ENCODE measurements at places on chromosomes 3 and 15.

GRCh38 chr15:63815796-63816533, 17.8 kb downstream of the HERC1 start:
- no peak for DNase-seq

DNA sequence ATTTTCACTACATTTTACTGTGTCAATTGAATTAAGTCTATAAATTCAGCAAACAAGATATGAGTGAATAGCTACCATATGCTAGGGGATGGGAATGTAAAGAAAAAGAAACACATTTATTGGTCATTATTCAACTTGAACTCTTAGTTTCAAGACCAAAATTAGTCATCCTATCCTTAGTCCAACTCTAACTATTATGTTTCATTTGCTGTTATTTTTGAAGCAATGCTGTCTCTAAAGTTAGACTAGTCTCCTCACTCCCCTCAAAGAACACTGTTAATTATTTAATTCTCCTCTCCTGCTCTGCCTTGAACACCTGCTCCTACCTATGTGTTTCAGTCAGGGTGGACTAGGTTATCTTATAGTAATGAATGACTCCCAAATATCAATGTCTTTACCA, 920.9 kb downstream of the TUSC7 start:
- no peak for DNase-seq

GRCh38 chr3:52561028-52561747, 24.8 kb downstream of the UQCC5 start:
- no peak for DNase-seq

GRCh38 chr15:101198800-101199199, 53.0 kb downstream of the CHSY1 start:
- no peak for DNase-seq

GRCh38 chr3:139870000-139870675, 64.8 kb upstream of the CLSTN2 start:
- DNase-seq, result no peak

DNA sequence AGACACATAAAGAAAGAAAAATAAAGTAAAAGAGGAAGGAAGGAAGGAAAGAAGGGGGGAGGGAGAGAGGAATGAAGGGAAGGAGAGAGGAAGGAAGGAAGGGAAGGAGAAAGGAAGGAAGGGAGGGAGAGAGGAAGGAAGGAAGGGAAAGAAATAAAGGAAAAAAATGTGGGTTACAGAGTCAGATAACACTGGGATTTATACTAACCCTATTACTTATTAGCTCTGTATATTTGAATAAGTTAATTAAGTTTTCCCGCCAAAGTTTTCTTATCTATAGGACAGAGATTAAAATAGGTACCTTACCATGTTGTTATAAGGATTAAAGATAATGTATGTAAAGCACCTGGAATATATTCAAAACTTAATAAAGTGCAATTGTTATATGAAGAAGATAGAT, 439.3 kb upstream of the KCNMB2 start:
- DNase-seq, result no peak

DNA sequence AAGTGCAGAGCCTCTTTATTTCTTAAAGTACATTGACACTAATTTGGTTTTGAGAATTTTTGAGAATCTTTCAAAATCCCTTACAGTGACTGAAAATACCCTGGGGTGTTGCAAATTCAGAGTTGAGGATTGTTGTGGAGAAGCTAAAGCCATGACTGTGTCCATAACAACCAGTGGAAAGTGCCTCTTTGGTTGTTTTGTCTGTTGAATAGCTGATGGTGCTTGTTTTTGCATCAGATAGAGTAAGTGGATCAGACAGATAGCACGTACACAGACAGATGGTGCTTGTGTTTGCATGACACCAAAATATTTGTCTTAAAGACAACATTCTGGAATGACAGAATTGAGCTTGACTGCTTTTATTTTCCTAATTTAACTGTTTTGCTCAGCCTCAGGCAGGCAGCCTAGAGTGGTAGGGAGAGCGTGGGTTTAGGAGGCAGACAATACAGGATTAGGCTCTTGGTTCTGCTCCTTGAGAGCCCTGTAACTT, 265.0 kb downstream of the IL20RB start:
- DNase-seq, result no peak

DNA sequence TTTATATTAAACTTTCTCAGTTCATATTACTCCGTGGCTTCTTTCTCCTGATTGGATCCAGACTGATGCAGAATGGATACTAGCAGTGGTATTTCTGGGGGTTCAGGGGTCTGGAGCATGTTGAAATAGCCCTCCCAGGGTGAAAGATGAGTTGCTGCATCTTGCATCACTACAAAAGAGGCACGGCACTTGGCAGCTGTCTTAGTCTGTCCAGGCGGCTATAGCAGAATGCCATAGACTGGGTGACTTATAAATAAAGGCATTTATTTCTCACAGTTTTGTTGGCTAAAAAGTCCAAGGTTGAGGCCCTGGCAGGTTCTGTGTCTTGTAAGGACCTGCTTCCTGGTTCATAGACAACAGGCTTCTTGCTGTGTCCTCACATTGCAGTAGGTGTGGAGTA, 660 bp upstream of the BCL2L10 start:
- no peak for DNase-seq

Data from A172 (cell line).